ENCODE measurements at places on chromosomes 6 and 20.

- peaks cover 14% of the 10 kb centered on the region for H3K4me1 ChIP-seq
- no peak overlapping the region for H3K27ac ChIP-seq
- no peak for DNase-seq
- H3K27me3 ChIP-seq = no peaks in the 10 kb centered on the region
- H3K36me3 ChIP-seq = no peaks in the 10 kb centered on the region
These were observed 3.1 kb downstream of the BMP6 start for GRCh38 chr6:7728855-7729590.

DNA sequence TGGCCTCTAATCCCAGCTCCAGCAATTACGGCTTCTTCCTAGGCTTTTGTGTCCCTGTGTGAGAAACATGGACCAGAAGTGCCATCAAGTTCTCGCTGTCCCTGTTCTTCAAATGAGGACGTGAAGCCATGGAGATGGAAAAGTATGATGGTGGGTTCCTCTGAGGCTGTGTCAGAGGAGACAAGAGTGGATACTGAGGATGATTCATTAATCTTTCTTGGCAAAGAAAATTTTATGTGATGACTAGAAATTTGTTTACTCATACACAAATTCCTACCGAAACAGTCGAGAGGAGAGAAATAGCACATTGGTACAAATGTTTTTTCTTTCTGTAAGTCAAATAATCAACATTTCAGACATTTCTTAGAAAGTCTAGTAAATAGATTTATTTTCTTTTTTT lies 35.0 kb upstream of the PNRC1 start:
- H3K4me1 ChIP-seq = no peaks in the 10 kb centered on the region
- no peaks in the 10 kb centered on the region for H3K36me3 ChIP-seq
- H3K27me3 ChIP-seq = no peaks in the 10 kb centered on the region
- no peak for DNase-seq
- no peak overlapping the region for H3K4me3 ChIP-seq
- H3K27ac ChIP-seq = no peak overlapping the region

DNA sequence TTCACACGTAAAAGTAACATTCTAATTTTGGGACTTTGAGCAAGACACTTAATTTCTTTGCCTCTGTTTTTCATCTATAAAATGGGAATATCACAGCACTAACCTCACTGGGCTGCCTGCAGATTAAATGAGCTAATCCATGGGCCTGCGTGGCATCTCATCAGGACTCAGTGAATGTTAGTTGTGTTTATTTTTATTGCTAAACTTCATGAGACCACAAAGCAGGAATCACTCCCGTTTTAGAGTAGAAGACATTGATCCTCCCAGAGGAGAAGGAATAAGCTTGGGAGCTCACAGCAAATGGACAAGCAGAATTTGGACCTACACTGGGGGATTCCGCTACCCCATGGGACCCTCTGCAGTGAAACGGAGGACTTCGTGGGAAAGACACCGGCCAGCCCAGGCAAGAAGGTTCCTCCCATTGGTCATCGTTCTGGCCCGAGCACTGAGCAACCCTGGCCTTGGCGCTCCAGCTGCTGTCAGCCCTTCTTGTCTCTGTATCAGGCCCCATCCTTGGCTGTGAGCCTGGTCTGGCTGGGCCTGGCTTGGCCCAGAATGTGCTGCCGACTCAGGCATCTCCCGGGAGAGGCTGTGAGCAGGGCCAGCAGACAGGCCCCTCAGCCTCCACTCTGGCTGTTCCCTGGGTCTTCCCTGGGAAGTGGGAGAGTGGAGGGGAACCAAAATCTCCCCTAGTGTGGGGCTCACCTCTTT lies 79.8 kb downstream of the NFATC2 start:
- no peak overlapping the region for H3K27ac ChIP-seq
- no peaks in the 10 kb centered on the region for H3K36me3 ChIP-seq
- H3K27me3 ChIP-seq = no peaks in the 10 kb centered on the region
- H3K4me1 ChIP-seq = peaks cover 5% of the 10 kb centered on the region

GRCh38 chr6:112030206-112030960 lies 23.5 kb upstream of the CCN6 start:
- DNase-seq = no peak
- no peaks in the 10 kb centered on the region for H3K4me1 ChIP-seq
- 0 out of 2 replicates have a peak, but pooled peaks cover 4% of the 10 kb centered on the region for H3K27me3 ChIP-seq
- H3K27ac ChIP-seq = no peak overlapping the region

GRCh38 chr6:67825201-67825895 lies 809.7 kb upstream of the ADGRB3 start:
- no peaks in the 10 kb centered on the region for H3K27me3 ChIP-seq
- no peaks in the 10 kb centered on the region for H3K36me3 ChIP-seq
- no peak overlapping the region for H3K27ac ChIP-seq

DNA sequence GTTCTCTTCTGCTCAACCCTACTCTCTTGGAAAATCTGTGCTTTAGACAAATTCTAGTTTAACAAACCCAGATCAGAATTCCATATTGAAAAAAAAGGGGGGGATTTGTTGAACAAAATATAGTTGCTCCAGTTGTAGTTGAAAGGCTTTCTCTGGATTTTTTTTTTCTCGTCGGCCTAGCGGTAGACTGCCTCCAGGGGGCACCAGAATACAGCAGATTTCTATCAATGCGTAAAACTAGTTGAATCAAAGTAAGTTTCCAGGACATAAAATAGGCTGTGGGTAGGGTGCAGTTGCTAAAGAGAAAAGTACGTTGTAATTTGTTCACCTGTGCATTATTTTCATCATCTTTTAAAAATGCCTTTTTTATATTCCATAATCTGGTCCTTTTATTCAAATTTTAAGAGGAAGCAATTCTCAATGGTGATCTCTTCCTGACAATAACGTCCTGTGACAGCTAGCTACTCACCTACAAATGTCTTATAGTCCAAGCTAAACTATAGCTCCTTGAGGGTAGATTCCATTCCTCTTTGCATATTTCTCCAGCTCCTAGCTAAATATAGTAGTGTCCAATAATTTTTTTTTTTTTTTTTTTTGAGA lies 105.4 kb downstream of the PERP start:
- H3K27me3 ChIP-seq = no peaks in the 10 kb centered on the region
- no peaks in the 10 kb centered on the region for H3K4me1 ChIP-seq
- peak; percentile 48 for DNase-seq
- no peaks in the 10 kb centered on the region for H3K36me3 ChIP-seq
- H3K4me3 ChIP-seq = no peak overlapping the region

GRCh38 chr6:100469101-100469859 lies 4.6 kb upstream of the SIM1 start:
- H3K4me1 ChIP-seq = no peaks in the 10 kb centered on the region
- no peaks in the 10 kb centered on the region for H3K36me3 ChIP-seq
- no peak overlapping the region for H3K27ac ChIP-seq
- no peaks in the 10 kb centered on the region for H3K27me3 ChIP-seq
- H3K4me3 ChIP-seq = no peak overlapping the region

DNA sequence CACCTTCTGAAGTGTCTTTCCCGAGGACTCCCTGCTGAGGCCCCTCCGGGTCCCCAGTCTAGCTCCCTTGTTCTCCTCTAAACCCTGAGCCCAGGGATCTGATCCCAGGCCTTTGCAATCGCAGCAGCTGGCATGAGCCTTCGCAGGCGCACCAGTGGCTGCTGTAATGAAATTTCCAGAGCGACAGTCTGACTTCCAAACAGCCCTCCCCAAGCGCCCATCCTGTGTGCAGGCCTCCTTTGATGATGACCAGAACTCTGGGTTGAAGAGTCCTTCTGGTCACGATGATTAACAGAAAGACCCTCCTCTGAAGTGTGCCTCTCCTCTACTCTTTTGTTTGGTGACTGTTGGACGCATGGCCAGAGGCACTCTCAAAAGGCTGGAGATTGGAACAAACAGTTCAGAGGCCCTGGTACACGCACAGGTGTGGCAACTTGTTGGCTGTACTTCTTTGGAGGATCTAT lies 89.1 kb upstream of the MPC1 start:
- no peak overlapping the region for H3K27ac ChIP-seq
- no peak overlapping the region for H3K4me3 ChIP-seq
- no peaks in the 10 kb centered on the region for H3K27me3 ChIP-seq
- H3K36me3 ChIP-seq = no peaks in the 10 kb centered on the region
- no peaks in the 10 kb centered on the region for H3K4me1 ChIP-seq
- DNase-seq = no peak

DNA sequence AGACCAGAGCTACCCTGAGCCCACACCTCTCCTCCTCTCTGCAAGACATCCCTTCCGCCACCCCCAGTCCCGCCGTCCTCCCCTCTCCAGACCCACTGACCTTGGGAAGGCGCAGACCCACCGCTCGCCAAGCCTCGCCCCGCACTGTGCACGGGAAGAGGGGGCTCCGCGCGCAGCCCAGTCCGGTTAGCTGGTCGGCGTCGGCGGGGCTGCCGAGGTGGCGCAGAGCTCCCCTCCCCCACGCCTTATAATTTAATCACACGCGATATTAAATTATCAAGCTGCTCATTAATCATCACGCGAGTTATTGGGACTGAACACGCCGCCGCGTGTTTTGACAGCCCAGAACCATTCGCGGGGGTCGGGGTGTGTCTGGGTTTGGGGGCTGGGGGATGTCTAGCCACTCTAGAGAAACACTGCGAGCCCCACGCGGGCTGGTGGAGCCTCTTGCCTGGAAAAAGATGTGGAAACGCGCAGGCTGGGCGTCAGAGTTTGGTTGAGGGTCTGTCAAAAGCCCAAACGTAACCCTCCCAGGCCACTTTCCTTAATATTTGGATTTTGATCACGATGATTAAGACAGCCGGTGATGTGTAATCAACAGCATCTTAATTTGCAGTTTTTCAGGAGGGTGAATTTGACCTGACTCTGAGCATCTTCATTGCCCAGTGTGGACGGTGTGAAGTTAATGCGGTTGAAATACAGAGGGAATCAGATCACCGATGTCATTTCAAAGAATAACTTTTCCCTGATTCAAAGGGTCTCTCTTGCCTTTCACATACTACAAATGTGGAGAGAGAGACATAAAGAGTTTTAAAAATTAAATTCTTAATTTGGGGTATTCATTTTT lies at the start of gene LINC00237:
Gene LINC00237 (minus strand): TSS at position 188 of the 847 bp plus-strand sequence.
- no peaks in the 10 kb centered on the region for H3K36me3 ChIP-seq
- no peak within 1 kb of the TSS for H3K27ac ChIP-seq
- no peaks in the 10 kb centered on the region for H3K4me1 ChIP-seq
- no peaks in the 10 kb centered on the region for H3K27me3 ChIP-seq

DNA sequence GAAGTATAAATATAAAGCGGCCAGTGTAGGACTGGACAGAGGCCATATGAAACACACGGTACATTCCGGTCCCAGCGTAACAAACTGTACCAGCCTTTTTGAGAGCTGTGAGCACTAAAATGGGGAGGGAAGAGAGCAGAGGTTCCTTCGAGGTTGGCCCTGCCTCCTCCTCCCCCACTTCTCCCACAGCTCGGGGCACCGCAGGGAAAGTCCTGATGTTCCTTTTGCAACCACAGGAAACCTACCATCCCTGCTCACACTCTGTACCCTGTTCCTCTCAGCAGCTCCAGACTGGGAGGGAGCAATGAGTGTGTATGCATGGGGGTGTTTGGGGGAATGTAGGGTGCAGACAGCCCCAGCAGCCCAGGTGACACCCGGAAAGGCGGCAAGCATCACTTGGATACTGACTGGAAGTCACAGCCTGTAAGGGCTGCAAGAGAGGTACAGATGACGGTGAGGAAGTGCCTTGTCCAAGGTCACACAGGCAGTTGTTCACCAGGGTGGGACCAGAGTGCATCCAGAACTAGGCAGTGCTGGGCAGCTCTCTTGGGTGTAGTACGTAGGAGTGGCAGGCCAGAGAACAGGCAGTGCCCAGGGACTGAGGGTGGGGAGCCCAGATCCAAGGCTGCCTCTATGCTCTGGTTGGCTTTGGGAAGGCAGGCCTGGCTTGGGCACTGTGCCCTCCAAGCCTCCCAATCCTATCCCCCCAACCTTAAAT lies 11.0 kb upstream of the ARMC12 start:
- peaks cover 60% of the 10 kb centered on the region for H3K4me1 ChIP-seq
- H3K27ac ChIP-seq = peak overlapping the region; percentile 96
- H3K36me3 ChIP-seq = no peaks in the 10 kb centered on the region
- no peaks in the 10 kb centered on the region for H3K27me3 ChIP-seq

- no peaks in the 10 kb centered on the region for H3K27me3 ChIP-seq
- no peaks in the 10 kb centered on the region for H3K36me3 ChIP-seq
- no peaks in the 10 kb centered on the region for H3K4me1 ChIP-seq
- DNase-seq = no peak
- H3K4me3 ChIP-seq = no peak overlapping the region
These were observed 98.0 kb upstream of the CITED2 start for GRCh38 chr6:139472351-139473015.

- H3K4me3 ChIP-seq = no peak overlapping the region
- peaks cover 12% of the 10 kb centered on the region for H3K36me3 ChIP-seq
- H3K27me3 ChIP-seq = no peaks in the 10 kb centered on the region
- H3K27ac ChIP-seq = no peak overlapping the region
- DNase-seq = no peak
- peaks cover 6% of the 10 kb centered on the region for H3K4me1 ChIP-seq
These were observed 4.9 kb downstream of the PREP start for GRCh38 chr6:105397987-105398386.

- H3K27me3 ChIP-seq = peaks cover 4% of the 10 kb centered on the region
- no peaks in the 10 kb centered on the region for H3K36me3 ChIP-seq
- no peak overlapping the region for H3K27ac ChIP-seq
- H3K4me1 ChIP-seq = no peaks in the 10 kb centered on the region
- H3K4me3 ChIP-seq = no peak overlapping the region
These were observed 49.8 kb downstream of the EYA4 start for GRCh38 chr6:133290930-133291329.

- peaks cover 5% of the 10 kb centered on the region for H3K4me1 ChIP-seq
- H3K27ac ChIP-seq = 0 out of 2 replicates have a peak overlapping the region, but pooled peaks have one; percentile 63
- peak; percentile 62 for DNase-seq
- H3K27me3 ChIP-seq = no peaks in the 10 kb centered on the region
- H3K36me3 ChIP-seq = peaks cover 2% of the 10 kb centered on the region
These were observed 1.4 kb upstream of the CEP43 start for GRCh38 chr6:166997768-166998255.

DNA sequence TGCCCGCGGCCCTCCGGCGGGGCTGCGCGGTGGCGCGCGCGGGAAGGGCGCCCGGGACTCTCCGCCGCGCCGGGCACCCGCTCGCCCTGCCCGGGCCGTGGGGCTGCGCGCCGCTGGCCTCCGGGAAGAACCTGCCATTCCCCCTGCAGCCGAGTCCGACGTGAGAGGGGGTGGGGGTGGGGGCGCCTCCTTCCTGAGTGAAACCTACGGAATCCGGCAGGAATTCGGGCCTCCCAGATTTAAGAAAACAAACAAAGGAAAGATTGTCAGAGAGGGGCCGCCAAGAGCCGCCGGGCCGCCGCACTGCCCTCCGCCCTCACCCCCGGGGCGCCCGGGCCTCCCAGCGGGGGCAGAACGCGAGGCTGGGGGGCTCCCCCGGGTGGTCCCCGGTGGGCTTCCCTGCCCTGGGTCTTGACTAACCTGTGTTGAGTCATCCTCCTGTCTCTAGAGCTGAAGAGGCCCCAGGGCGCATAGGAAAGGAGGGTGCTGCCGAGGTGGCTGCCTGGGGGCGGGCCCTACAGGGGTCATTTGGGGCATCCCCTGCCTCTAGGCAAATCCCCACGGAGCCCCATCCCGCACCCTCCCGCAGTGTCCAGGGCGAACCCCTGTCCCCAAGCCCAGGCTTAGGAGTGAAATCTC lies 42.2 kb upstream of the FOXP4 start:
- peak overlapping the region; percentile 18 for H3K27ac ChIP-seq
- no peak for DNase-seq
- H3K36me3 ChIP-seq = no peaks in the 10 kb centered on the region
- H3K4me1 ChIP-seq = peaks cover 18% of the 10 kb centered on the region
- H3K27me3 ChIP-seq = no peaks in the 10 kb centered on the region

Measured in HCT116 (cell line).